Right ventricle myocardium inferior (tissue), 1 donor: ENCODE measurements at places on chromosomes 5 and 9. TPM values are rescaled to one million over a fixed set of nuclear protein-coding genes. Genes with fewer than 3 reads are reported as not detected.

VAV2 gene
- 7.6 TPM for total RNA-seq

DNA sequence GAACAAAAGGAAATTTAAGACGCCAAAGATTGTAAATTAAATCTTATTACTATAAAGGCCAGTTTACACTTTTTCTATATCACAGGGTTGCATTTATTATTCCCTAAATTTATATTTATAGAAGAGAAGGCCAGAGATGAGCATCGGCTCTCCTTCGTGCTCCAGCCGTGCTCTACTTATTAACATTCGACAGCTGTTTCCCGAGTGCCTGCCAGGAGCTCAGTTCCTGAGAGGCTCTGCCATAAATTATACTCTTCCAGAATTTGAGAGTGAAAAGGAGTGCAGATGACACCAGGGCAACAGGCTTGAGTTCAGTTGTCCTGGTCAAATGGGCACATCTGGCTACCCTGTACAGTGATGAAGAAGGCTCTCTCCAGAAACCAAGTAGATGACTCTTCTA, 70.1 kb downstream of the PCSK5 start:
- no peak for DNase-seq

GRCh38 chr9:108615152-108615551, 240.6 kb downstream of the ACTL7B start:
- DNase-seq: no peak

DNA sequence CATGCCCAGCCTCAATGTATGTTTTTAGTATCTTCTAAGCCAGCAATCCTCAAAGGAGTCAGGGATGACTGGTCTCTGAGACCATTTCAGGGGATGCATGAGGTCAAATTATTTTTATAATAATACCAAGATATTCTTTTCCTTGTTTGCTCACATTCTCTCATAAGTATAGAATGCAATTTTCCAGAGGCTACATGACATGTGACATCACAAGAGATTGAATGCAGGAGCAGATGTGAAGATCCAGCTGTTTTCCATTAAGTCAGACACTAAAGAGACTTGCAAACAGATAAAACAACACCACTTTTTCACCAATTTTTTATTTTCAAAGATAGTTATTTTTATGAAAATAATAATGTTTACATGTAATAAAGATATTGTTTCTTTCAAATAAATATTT, 22.0 kb upstream of the FREM1 start:
- no peak for DNase-seq

STKLD1 gene
- 0.27 TPM for total RNA-seq

GRCh38 chr9:125585503-125586171, 121.4 kb downstream of the MAPKAP1 start:
- no peak for DNase-seq

DNA sequence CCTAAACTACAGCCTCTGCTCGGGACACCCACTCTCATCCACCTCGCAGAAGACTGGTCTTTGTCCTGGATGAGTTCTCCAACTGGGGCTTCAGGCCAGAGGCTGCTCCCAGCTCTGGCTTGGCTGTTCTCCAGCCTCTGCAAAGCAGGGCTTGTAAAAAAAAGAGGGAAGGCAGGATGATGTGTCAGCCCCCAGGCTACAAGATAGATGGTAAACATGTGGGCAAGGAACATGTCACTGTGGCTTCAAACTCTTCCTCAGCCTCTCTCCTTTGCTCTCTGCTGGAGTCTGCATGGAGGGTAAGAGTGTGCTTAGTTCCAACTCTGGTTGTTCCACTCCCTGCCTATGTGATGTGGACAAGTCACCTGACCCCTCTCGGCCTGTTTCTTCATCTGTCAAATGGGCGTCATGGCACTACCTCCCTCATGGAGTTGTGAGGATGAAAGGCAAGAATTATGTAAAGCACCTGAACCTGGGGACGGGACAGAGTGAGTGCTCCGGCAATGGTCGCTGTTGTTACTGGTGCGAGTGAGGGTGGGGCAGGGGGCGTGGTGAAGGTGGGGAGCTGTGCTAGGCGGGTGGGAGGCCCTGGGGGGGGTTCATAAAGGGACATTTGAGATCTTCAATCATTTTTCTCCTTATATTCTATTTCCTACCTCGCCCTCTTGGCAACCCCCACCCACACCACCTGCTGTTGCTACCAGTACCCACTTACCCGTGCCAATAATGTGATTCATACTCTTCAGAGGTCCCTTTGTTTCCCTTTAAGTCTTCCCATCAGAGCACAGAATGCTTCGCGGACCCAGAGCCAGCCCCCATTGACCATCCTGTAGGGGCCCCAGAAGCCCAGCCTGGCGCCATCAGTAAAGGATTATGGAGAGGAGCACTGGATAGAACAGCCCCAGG, 6.8 kb upstream of the ZNF79 start:
- DNase-seq: no peak

- peak; percentile 80 for DNase-seq
These were observed 2.1 kb downstream of the MXD3 start for GRCh38 chr5:177309351-177310191.

IQGAP2 gene
- 4.9 TPM for total RNA-seq

- DNase-seq: peak; percentile 89
These were observed 138.9 kb downstream of the RGS3 start for GRCh38 chr9:113602126-113603047.

NR4A3 gene
- 3.9 TPM for total RNA-seq

PRELID2 gene
- 33.2 TPM for total RNA-seq

DNA sequence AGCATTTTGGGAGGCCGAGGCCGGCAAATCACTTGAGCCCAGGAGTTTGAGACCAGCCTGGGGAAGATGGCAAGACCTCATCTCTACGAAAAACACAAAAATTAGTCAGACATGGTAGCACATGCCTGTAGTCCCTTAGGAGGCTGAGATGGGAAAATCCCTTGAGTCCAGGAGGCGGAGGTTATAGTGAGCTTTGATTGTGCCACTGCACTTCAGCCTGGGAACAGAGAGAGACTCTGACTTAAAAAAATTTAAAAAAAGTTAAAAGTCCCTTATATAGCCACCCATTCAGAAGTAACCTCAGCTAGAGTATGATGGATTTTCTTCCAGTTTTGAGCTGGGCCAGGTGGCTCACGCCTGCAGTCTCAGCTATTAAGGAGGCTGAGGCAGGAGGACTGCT, 72.4 kb downstream of the UGCG start:
- DNase-seq: no peak

DNA sequence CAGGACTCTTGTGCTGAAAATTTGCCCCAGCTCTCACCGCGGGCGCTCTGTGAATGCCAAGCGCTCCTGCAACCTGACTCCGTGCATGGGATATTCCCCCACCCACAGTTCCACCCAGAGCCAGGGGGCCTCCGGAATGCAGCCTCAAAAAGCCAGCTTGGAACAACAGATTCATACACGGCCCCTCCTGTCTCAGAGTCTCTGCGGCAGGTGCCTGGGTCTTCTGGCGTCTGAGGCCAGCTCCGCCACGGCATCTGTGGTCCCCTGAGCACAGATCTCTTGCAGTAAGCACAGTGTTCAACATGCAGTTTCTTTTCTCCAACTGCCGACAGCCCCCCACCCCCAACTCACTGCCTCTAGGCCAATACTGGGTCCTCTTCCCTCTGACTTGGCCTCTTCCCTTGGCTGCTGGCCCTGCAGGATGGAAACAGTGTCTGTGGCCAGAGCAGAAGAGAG, 355.7 kb upstream of the IRX2 start:
- DNase-seq: no peak

DNA sequence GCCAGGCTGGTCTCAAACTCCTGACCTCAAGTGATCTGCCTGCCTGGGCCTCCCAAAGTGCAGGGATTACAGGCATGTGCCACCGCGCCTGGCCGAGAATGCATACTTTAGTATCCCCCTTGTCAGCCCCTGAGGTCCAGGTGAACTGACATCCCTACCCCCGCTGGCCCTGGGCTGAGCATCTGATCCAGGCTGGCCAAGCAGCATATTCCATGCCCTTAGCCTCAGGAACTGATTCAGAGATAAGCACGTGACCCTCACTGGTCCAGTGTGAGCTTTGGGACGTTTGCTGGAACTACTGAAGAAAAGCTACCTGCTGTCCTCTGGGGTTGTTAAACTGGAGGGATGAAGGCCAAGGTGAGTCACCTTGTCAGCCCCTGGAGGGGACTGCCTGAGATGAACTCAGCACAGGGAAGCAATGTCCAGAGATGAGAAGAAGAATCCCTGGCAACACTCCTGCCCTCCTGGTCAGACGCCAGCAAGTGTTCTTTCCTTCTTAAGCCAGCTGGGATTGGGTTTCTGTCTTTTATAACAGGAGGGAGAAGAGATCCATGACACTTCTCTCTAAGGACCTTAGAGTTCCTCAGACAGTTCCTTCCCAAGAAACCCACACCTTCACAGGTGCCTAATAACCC, 59.1 kb upstream of the FBXW11 start:
- DNase-seq: no peak

QRFP gene
- not detected for total RNA-seq

GRCh38 chr9:34001951-34002350, 46.7 kb downstream of the UBAP2 start:
- DNase-seq: no peak

GRCh38 chr5:72628771-72629371, 121.7 kb upstream of the ZNF366 start:
- no peak for DNase-seq

NRG2 gene
- 1.9 TPM for total RNA-seq

BTNL3 gene
- total RNA-seq: not detected

GRCh38 chr5:1098986-1099597, 12.8 kb downstream of the SLC12A7 start:
- no peak for DNase-seq

GRCh38 chr5:112708103-112708622, 29.5 kb upstream of the APC start:
- no peak for DNase-seq

HTR4 gene
- 0.22 TPM for total RNA-seq

- no peak for DNase-seq
These were observed 259.8 kb downstream of the NSG2 start for GRCh38 chr5:174305241-174305681.

UHRF2 gene
- total RNA-seq: 16.0 TPM

IL7R gene
- total RNA-seq: 0.65 TPM

DNA sequence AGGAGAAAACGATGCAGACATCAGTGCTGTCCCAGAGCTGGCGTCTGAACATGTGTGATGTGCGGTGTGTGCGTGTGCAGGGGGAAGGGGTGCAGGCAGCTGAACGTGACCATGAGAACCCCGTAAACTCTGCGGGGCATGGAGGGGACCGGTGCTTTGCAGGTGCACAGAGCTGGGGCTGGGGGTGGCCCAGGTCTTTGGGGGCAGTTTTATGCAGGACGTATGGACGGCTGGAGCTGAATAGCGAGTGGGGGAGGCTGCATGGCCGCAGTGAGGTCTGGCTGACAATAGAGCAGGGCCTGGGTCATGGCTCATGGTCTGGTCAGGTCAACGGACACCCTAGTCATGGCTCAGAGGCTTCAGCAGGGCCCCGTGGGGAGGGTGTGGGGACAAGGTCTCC, 3.3 kb upstream of the EXOC3 start:
- DNase-seq: no peak

GRCh38 chr9:31587146-31587545, 797.3 kb upstream of the ACO1 start:
- no peak for DNase-seq

DNA sequence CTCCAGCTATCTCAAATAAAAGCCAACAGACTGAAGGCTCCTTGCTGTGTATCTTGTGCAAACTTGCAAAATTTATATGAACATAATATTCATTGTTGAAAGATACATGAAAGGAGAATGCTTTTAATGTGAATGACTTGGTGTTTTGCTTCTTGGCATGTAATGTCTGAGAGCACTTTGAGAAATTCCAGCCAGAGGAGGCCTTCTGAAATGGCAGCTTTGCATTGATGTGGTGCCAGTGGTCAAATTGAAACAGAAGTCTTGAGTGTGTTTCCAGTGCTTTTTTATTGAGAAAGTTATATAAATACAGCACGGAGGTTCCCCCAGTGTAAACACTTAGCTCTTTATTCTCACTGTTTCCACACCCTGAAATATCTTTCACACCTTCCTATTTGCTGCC, 182.1 kb downstream of the ADCY2 start:
- DNase-seq: no peak

DNA sequence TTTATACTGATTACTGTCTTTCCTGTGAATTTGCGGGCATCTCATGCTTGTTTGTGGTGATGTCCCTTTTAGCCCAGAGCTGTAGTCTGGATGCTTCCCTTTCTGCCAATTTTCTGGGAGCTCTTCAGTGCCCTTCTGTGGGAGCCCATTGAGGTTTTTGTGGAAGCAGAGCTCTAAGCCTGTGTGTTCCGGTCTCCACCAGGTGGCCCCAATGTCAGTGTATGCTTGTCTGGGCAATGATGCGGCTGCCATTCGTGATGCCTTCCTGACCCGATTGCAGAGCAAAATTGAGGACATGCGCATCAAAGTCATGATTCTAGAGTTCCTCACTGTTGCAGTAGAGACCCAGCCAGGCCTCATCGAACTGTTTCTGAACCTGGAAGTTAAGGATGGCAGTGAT, 35.1 kb downstream of the SH3GLB2 start:
- no peak for DNase-seq

TTC16 gene
- total RNA-seq: 0.30 TPM

SLC12A2 gene
- total RNA-seq: 10.7 TPM

DNA sequence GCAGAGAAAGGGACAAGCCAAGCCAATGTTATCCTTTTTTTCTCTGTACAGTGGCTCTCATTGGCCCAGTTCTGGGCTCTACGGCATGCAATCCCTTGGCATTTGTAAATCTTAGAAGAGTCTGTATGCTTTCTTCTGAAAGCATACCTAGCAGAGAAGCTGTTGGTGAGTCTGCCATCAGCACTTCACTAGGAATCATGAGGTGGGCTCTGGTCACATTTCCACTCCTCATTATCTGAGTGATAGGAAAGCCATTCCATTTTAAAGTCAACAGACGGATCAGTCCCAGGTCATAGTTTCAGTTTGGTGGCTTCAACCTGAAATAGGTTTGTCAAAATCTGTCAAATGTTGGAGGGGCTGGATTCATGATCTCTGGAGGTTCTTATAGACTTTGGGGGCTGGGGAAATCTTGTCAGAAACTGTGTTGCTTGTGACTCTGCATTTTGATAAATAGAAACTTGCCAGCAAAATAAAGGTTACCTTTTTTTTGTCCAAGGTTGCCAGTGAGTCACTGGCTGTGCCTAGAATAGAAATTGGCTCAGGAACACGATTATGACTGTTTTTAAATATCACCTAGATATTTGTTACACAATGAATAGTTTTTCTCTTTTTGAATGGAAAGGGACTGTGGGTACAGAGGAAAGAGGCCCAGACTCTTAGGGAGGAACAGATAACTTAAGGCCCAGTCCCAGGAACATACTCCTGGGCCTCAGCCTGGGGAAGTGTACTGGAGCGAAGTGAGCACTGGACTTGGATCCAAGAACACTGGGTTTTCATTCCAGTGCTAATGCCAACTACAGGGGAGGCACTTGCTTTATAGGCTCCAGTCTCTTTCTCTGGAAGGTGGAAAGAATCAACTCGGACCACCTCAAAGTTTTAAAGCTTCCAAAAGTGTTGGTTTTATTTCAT, 183.1 kb downstream of the NMUR2 start:
- DNase-seq: no peak

SPOCK1 gene
- total RNA-seq: 35.5 TPM

ANGPTL2 gene
- total RNA-seq: 37.1 TPM

DNA sequence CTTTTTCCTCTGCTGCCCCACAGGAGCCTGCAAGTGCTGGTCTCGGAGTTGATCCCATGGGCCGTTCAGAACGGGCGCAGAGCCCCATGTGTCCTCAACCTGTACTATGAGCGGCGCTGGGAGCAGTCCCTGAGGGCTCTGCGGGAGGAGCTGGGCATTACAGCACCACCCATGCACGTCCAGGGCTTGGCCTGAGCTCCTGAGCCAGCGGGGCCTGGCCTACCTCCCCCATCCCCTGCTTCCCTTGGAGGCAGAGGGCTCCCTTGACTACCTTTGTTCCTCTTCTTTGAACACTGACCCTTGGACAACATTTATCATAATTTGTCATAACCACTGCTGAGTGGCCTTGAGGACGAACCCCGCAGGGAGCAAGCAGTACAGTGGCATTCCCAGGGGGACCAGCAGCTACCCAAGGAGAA, 6.9 kb upstream of the SLC27A4 start:
- peak; percentile 46 for DNase-seq

ADGRD2 gene
- not detected for total RNA-seq
